ENCODE measurements at places on chromosomes 5 and 9. TPM values are rescaled to one million over a fixed set of nuclear protein-coding genes. Genes with fewer than 3 reads are reported as not detected.

DNA sequence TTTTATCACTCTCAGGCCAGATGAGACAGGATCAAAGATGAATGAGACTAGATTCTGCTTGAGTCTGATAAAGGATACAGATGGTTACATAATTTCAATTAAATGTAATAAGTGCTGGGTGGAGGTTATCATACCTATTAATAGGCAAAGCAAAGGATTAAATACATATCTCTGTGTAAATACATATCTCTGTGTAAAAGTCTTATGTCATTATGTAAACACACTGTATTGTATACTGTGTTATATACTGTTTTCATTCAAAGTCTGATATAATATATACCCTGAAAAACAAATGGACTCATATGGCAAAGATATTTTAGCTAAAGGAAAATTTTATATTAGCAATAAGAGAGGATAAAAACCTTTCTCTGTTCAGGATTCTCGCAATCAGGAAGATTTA lies 605.8 kb upstream of the PTGER4 start:
- no peak for DNase-seq

DNA sequence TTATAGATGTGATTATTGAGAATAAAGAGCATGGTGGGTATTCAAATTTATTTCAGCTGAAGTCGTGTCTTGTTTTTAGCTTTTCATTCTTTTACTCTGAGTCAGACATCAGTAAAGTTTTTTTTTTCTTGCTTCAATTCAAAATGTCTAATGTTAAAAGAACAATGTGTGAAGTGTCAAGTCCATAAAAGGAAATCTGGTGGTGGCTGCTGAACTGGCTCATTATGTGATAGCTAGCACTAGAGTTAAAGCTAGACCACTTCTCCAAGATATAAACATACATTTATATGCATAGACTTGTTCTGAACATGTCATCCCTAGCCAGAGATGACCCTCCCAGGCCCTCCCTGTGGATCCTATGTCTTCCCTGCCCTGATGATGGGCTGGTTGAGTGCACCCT lies 338.3 kb downstream of the RAB3C start:
- DNase-seq, result no peak

CDH6 gene
- 13.5 TPM for total RNA-seq

DNA sequence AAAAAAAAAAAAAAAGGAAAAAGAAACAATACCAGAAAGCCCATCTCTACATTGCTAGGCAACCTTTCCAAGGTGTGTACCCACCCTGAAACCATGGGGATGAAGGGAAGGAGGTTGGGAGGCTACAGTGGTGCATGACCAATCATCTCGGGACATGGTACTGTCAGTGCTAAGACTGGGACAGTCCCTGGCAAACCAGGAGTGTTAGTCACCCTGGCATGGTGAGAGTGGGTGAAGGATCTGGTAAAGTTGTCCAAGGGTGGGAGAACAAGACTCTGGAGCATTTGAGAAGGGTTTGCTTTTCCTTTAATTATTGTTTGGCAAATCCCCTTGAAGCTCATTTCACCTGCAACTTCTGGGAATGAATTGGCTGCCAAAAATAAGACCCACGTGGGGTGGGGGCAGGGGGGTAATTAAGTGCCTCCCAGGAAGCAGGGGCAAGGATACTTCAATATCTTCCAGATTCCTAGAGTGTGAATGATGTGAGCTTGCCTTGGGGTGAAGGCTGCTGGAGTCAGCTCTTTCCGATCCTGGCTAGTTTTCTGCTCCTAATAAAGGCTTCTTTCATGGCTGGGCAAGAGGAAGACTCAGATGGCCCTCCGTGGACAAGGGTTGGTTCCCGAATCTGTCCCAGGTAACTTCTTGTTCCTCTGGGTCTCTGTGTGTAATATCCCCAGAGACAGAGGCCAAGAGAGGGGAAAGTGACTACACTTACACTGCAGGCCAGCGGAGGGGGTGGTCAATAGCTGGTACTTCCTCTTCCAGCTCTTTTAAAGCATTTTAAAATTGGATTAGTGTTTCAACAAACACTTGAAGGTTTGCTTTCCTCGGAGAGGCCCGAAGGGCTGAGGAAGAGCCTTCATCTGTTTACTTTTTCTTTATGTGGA lies 61.6 kb upstream of the SPRY4 start:
- no peak for DNase-seq

GRCh38 chr5:9954869-9955268 lies 294.8 kb downstream of the ATPSCKMT start:
- no peak for DNase-seq

THOC3 gene
- 46.8 TPM for total RNA-seq

DNA sequence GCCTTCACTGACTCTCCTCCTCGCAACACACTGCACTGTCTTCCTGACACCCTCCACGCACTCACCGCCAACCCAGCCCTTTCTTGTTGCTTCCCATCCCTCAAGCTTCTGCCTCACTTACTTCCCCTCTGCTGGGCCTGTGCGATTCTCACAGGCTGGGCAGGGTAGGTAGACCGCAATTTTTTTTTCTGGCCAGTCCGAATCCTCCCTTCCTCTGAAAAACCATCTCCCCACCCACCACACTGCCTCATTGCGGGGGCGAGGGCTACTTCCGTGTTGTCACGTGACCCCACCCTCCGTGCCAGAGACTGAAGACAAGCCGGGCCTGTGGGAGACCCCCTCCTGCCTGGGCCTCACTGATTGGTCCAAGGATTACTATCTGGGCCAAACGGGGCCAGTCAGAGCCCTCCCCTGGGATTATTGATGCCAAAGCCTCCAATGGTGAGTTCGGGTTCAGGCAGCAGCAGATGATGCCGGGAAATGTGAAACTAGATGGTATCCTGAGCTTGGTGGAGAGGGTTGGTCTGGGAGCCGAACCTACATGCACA lies 73.1 kb downstream of the STK10 start:
- no peak for DNase-seq

- no peak for DNase-seq
These were observed 75.9 kb downstream of the LMNB1 start for GRCh38 chr5:126852841-126853271.

DNA sequence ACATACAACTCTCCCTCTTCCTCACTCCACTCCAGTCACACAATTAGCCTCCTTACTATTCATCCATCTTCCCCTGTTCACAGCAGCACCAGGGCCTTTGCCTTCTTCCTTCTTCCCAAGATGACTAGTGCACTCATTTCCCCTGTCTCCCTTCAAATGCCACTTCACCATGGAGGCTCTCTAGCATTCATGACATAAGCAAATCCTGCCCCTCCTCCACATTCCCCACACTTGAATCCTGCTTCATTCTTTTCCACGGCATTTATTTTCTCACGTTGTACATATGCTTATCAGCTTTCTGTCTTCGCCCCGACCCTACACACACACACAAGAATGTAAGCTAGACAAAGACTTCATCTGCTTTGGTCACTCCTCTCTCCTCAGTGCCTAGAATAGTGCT lies 133.3 kb downstream of the CDK5RAP2 start:
- no peak for DNase-seq

GRCh38 chr9:16157216-16157615 lies 604.4 kb downstream of the CCDC171 start:
- DNase-seq, result no peak

DNA sequence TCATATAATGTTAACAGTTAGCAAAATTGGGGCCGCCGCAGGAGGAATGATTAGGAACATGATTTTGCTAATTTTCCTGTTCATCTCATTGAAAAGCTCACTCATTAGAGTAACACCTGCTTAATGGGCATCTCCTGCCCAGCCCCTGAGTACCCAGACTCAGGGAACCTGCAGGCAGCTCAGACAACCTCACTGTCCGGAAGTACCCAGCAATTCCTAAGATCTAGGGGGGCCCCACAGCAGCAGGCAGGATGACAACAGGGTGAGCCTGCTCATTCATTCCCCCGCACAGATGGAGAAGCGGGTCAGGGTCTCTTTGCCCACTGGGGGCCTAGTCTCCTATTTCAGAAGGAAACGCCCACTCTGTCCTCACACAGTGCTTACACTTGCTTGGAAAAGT lies 12.6 kb downstream of the FAM78A start:
- DNase-seq, result no peak

DNA sequence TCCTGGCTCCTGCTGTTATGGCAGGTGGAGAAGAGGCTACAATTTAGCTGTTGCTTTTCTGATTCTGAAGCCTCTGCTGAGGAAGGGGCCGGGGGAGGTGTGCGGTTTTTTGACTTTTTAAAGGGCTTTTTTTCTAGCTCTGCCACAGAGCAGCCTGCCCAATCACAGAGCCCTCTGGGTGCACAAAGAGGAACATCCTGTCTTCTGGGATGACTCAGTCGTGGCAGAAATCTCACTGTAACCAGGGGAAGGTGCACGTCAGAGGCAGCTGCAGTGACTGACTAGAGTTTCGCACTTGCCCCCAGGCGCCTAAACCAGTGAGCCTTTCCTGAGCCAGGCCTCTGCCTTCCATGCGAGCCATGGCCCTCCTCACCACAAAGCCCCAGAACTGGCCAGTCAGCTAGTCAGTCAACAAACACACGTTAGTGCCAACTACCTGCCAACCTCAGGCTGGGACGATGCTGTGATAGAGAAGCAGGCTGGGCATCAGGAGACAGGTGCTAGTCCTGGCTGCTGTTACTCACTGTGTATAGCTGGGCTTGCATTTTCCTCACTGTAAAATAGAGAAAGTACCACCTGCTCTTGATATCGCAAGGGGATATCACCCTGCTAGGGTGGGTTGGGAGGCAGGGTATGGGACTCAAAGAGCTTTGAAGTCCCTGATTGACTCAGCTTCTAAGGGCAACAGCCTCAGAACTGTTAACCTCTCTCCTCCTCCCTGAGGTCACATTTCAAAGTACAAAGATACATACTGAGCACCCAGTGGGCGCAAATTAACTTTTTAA lies 2.2 kb downstream of the AKNA start:
- DNase-seq, result no peak

PCDHGA8 gene
- 20.9 TPM for total RNA-seq

DNA sequence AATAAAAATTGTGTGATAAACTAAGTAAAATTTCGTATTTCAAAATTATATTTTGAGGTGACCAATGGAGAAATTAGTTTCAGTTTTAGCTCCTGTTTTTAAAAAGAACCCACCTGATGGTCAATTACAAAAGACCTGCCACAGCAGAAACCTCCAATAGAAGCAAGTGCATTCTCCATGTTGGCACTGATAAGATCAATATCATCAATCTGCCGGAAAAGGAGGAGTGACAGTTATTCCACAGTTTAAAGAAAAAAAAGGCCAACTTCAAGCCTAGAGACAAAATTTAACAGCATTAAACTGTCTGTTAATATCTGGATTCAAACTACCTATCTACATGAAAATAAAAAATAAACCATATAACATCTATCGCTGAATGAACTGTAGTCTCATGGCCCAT lies 67.7 kb downstream of the SPTLC1 start:
- no peak for DNase-seq

DNA sequence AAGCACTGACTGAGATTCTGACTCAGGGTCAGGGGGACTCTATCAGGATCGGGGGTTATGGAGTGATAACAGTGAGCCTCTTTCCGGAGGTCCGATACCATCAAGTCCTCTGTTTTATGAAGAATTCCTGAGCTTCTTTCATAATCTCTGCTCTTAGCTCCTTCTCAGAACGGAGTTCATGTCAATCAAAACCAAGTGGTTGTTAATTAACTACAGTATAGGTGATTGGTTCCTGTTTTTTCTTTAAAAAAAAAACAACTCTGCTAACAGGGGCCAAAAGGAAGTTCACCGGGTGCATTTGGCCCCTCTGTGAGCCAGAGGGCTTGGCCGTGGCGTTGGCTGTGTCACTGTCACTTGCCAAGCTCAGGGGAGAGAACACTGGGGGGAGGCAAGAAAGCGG lies 4.0 kb downstream of the GFI1B start:
- DNase-seq, result no peak

GRCh38 chr5:55645304-55645703 lies 66.8 kb downstream of the SLC38A9 start:
- DNase-seq, result no peak

DMGDH gene
- total RNA-seq, result 3.8 TPM

GPR151 gene
- total RNA-seq, result 0.18 TPM

DNA sequence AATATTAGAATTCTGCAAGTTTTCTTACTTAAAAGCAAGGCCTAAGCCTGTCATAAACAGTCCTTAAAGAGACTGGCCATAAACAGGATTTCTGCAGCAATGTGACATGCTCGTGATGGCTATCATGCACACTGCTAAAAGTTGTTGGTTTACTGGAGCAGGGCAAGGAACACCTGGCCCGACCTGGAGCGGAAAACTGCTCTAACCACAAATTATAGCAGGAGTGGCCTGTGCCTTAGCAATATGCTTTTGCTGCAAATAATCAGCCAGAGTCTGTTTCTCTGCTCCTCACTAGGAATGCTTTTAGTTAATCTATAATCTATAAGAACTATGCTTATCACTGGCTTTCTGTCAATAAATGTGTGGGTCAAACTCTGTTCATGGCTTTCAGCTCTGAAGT lies 322.9 kb upstream of the RPS23 start:
- DNase-seq, result no peak

TLE1 gene
- total RNA-seq, result 65.5 TPM

FGD3 gene
- total RNA-seq, result 1.5 TPM

DNA sequence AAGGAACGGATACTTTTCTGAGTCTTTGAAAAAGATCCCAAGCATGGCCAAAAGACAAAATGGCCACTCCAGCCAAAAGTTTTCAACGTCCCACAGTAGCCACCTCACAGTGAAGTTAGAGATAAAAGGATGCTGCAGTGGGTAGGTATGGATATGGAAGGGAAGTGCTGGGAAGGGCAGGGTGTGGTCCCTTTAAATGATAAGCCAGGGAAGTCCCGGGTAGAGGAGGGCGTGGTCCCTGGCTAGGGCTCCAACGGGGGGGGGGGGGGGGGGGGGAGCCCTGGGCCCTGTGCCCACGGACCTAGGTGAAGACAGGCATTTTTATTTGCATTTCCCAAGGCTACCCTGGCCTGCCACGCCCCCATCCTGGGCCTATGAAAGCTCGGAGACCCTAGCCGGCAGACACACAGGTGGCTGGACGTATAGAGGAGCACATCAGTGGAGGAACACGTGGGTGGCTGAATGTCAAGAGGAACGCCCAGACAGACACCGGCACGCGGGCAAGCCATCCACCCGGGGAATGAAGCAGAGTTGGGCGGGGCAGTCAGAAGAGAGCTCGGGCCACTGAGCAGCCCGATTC lies 306.7 kb downstream of the NFIB start:
- no peak for DNase-seq

DNA sequence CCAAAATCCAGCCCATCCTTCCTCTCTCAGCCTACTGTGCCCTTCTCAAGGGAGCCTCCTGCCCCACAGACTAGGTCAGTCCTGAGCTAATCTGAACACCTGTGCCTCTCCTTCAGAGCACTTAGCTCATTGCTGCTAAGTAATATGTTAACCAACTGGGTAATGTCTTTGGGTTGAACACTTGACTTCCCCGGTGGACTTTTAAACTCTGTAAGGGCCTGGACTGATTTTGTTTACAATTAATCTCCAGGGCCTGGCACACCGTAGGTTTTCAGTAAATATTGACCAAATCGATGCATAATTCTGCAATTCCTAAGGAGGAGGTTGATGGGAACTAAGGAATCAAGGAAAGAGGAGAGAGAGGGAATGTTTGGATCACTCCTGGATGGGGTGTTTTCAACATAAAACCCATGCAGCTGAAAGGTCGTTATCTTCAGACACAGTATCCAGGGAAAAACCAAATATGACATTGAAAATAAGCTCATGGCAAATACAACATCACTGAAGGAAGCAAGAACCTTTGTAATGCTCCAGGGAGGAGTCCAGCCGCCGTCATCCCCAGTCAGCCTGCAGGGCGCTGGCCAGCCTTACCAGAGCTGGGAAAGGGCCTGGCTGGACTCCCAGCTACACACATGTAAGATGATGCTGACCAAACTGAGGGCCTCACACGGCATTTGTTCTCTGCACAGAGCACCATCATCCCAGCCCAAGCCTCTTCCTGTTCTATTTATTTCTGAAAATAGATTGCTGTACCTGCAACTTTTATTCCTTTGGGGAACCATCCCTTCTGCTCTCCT lies 166.3 kb downstream of the C5orf15 start:
- no peak for DNase-seq

- no peak for DNase-seq
These were observed 5.5 kb upstream of the NXNL2 start for GRCh38 chr9:88529496-88529895.
